ENCODE measurements at places on chromosomes 7 and 10.

- no peak for DNase-seq
Observed at GRCh38 chr7:143016996-143017395, 9.9 kb downstream of the OR9A2 start.

DNA sequence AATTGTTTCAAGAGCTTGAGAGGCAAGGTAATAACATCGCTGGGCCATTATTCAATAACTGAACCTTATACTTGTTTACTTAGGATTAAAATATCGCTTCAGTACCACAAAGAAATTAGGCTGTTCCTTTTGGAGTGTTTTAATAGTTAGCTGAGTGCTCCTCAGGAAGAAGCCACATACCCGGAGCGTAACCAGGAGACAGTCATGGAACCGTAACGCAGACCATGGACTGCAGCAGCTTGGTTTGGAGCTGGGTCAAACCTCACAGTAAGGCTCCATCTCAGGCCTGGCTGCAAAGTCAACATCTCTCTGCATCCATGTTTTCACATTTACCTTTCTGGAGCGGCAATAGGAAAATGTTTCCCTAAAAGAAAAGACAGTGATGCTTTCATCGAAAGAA lies 599.0 kb downstream of the TNS3 start:
- no peak for DNase-seq

DNA sequence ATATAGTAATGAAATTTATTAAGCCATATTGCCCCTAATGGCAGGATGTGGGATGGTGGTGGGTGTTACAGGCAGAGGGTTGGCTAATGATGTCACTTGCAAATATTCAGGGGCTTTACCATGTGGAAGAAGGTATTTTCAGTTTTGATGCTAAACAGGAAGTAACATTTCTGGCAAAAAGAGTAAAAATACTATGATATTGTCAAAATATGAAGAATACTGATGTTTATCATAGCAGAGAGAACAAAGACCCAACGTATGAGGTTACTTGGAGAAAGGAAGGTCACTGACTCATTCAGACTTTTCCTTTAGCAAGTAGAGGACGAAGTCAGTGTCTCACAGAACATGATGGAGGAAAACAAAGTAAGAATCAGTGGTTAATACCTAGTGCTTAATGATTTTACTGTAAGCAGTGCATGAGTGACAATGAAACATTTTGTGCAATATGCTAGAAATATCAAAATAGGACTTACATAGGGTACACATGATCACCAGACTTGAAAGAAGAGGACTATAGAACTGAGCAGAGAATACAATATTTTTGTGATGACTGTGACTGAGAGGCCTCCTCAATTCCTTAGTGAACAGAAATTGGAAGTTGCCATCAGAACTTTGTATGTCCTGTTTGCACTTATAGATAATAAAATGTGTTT lies 89.7 kb upstream of the STEAP4 start:
- peak; percentile 34 for DNase-seq

DNA sequence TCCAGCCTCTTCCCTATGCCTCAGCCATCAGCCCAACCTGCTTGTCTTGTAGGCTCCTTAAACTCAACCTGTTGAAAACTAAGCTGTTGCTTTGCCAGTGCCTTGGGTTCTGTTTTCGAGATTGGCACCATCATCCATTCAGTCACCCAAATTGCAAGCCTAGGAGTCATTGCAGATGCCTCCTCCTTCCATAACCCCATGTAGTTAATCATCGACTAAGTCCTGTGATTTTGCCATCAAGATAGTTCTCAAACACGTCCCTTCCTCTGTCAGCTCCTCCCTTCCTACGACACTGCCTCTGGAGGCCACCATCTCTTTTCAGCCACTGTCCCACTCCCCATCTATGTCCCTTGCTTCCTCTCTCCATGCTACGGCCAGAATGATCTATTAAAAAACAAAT lies 168.1 kb downstream of the RAB11FIP2 start:
- no peak for DNase-seq

- no peak for DNase-seq
Observed at GRCh38 chr7:111498391-111499007, 63.8 kb downstream of the IMMP2L start.

DNA sequence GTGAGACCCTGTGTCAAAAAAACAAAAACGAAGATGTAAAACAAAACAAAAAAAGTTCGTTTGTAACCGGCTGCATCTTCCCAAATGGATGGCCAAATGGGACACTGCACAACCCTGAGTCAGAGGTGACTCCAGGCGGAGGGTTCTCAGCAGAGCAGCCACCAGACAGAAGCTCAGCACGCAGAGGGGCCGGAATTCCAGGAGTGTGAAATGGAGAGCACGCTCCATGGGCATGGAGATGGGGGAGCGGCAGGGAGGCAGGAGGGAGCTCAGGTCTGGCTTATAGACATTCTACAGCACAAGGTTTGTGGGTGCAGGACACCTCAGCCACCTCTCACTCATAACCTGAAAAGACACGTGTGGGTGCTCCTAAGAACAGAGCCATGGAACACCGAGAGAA lies 227.0 kb downstream of the MAD1L1 start:
- DNase-seq, result no peak

DNA sequence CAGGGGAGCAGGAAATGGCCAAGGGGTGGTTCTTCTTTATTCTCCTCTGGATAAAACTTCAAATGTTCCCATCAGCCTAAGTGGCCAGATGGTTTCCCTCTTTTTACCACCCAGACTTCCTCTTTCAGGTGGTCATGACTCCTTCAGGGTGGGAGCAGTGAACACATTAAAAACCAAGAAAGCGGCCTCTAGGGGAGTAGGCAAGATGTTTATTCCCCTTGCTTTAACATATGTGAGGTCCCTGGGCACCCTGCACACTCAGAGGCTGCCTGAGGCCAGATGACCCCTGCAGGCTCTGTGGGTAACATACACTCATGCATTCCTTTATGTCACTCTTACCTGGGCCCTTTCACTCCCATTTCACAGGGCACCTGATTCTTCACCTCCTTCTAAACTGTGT lies 357.4 kb downstream of the ABCA13 start:
- peak; percentile 55 for DNase-seq

DNA sequence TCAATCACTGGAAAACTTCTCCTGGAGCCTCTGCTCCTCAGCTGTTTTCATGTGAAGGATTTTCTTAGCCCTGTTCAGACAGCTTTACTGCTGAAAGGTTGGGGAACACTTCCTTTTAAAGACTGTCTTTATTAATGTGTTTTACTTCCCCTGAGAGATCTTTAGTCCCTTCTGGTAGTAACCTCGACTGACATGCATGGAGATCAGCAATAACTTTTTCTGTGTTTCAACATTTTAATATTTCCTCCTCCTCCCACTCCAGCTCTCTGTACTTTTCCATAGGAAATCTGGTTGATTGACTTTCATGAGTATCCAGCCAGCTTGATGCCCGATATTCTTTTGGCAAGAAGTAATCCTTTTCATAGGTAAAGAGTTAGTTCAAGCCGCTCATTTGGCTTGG lies 62.7 kb upstream of the STRIP2 start:
- no peak for DNase-seq

- no peak for DNase-seq
Observed at GRCh38 chr7:109462171-109462570, 892.5 kb downstream of the DNAJB9 start.

- DNase-seq, result peak; percentile 70
Observed at GRCh38 chr7:100674411-100675104, 1.0 kb downstream of the GNB2 start.

DNA sequence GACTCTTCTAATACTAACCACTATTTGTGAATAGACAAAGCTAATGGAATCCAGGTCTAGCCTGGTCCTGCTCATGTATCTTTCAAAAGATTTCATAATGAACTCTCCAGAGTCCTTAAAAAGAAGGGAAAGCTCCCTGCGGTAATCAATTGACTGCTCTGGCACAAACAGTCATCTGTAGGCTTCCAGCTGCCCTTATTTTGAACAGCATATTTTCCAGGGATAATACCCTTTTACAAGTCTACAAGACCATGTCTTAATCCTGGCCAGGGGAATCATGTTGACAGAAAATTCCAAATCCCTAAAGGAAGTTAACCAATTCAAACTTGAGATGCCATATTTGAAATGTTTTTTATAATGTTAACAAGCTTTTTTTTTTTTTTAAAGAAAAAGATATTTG lies 34.6 kb downstream of the ADAM12 start:
- no peak for DNase-seq

- no peak for DNase-seq
Observed at GRCh38 chr10:25392132-25392531, 217.3 kb downstream of the GPR158 start.

- DNase-seq, result no peak
Observed at GRCh38 chr10:77532068-77532467, 105.5 kb downstream of the KCNMA1 start.

DNA sequence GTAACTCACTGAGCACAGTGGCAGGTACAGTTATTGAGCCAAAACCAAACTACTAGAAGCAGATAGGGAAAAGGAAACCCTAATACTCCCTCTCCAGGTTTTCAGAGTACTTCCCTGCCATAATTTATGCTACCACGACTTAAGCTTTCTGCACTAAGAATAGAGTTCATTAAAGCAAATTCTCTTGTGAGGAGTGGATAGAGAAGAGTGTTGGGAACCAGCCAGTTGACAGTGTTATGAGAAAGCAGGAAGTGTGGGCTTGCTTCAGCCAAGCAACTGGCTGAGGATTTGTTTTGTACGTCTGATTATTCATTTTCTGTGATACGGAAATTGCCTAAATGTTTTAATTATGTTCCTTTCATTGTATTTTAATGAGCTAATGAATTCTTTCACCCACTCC lies 280.5 kb downstream of the KIF20B start:
- DNase-seq, result no peak

GRCh38 chr7:69399401-69399800 lies 198.9 kb upstream of the AUTS2 start:
- DNase-seq, result no peak

DNA sequence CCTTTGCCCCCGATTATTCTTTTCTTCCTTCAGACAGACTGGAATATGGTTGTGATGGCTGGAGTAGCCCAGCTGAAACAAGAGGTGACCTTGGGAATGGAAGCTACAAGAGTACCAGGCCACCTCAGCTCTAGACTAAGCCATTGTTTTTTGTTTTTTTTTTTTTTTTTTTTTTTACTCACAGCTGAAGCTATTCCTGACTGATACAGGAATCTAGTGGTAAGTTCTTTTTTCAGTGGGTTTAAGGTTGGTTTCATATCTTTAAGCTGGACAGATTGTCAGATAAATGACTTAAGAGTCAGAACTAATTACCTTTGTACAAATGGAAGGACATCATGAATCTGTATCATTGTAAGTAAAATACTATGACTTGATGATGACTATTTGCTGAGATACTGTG lies 30.2 kb upstream of the PTPN12 start:
- DNase-seq, result no peak

DNA sequence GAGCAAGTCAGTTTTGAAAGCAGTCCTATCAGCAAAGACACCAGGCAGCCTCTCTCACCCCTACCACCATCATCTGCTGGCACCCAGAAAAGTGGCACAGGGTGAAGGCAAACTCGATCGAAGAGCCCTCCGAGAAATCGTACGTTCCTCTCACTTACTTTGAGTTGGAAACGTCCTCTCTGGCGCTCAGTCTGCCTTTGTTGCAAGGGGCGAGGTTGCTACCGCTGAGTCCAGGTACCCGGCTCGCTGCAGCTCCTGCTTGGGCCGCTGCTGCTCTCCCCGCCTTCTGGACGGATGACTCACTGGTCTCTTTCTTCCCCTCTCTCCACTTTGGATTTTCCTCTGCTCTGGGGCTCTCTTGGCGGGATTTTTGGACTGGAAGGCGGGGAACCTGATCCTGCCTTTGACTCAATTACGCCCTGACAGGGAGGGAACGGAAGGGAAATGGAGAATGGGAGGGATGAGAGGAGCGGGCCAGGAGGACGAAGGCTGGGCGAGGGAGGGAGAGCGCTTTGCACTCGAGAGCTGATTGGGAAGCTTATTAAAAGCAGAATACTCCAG lies at the start of gene PTN:
Gene PTN, minus strand, starts transcription at position 453 of the 561 bp plus-strand sequence. CDS start 88,760 bp downstream, outside the sequence.
- DNase-seq, result no peak

DNA sequence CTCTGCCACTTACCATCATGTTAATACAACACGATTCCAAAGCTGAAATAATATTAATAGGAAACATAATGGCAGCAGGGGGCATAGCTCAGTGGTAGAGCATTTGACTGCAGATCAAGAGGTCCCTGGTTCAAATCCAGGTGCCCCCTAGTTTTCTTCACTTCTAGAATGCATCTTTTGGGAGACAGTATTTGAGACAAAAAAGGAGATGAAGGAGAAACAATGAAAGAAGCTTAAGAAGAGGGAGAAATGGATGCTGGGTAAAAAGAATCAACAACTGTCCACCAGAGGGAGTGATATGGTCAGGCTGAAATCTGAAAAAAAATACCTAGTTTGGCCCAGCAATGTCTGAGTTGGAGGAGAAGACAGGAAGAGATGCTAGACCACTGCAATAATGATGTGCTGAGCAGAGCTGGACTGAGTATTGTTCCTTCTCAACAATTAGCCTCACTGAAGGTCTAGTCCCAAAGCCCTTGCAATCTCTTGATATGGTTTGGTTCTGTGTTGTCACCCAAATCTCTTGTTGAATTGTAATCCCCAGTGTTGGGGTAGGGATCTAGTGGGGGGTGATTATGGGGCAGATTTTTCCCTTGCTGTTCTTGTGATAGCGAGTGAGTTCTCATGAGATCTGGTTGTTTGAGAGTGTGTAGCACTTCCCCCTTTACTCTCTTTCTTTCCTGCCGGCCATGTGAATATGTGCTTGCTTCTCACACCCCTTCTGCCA lies 48.3 kb downstream of the ZNF783 start:
- peak; percentile 87 for DNase-seq

DNA sequence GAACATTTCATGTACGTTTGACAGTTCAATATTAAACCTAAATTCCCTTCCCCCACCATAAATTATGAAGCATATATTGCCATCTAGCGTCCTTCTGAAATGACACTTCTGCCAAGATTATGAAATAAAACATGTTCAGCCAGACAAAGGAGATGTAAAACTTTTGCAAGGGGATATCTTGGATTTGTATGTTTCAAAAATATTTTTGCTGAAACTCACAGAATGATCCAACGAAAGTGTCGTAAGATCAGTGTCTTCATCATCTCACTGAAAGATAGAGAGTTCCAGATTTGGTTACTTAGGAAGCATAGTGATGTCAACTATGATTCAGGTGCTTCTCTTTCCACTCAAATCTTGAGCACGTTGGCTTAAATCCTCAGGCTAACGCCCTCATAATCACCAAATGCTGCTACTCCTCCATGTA lies 904.3 kb downstream of the XPNPEP1 start:
- peak; percentile 43 for DNase-seq

GRCh38 chr10:79329529-79329928 lies 17.7 kb upstream of the PPIF start:
- DNase-seq, result no peak

GRCh38 chr7:2247141-2247995 lies 5.3 kb downstream of the NUDT1 start:
- DNase-seq, result peak; percentile 69

Data from NAMALWA (cell line).